ENCODE measurements at places on chromosomes 6 and 20. TPM values are rescaled to one million over a fixed set of nuclear protein-coding genes. Genes with fewer than 3 reads are reported as not detected.

DNA sequence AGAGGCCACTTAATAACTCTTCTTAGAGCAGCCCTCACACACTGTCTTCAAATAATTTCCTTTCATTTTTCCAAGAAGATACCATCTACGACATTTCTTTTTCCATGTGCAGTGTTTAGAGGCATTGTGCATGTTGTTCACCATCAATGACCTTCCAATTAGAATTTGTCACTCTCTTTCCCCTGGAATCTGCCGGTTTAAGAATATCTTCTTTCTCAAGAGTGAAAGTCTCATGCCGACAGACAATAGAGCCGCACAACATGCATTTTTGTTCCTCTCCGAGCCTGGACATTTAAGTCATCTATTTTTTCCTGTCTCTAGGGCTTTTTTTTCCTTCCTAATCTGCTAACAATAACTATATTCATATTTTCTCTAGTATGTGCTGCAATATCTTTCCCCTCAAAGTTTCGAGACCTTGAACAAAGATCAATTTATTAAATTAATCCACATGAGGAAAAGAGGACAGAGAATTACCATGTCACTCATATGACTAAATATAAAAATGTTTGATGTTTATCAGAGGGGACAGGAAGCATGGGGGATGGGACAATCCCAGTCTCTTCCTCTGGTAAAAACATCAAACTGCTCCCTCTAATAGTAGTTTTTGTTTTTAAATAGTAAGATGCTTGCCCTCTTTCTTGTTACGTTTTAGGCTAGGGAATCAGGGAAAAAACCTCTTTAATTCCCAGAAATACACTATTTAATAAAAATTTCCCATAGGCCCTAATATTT, 893.4 kb downstream of the C6orf118 start:
- H3K27ac ChIP-seq, result no peak overlapping the region
- no peak for DNase-seq
- no peak overlapping the region for H3K4me3 ChIP-seq
- no peaks in the 10 kb centered on the region for H3K4me1 ChIP-seq
- H3K27me3 ChIP-seq, result no peaks in the 10 kb centered on the region
- no peaks in the 10 kb centered on the region for H3K36me3 ChIP-seq

DNA sequence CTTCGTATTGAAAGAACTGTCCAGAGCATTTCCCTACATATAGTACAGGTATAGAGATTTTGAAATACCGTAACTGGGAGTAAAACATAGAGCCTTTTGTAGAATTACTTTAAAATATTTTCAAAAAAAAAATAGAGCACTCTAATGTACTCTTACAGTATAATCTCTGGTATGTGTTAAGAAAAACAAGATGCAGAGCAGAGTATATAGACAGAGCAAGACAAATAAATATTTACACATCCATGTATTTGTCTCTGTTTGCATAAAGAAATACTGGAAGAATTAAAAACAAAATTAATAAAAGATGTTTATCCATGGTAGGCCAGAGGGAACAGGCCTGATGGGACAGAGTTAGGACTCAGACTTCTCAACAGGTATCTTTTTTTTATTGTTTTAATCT, 28.0 kb upstream of the SUMO4 start:
- no peak overlapping the region for H3K4me3 ChIP-seq
- no peaks in the 10 kb centered on the region for H3K36me3 ChIP-seq
- no peak overlapping the region for H3K27ac ChIP-seq
- H3K4me1 ChIP-seq, result no peaks in the 10 kb centered on the region

DNA sequence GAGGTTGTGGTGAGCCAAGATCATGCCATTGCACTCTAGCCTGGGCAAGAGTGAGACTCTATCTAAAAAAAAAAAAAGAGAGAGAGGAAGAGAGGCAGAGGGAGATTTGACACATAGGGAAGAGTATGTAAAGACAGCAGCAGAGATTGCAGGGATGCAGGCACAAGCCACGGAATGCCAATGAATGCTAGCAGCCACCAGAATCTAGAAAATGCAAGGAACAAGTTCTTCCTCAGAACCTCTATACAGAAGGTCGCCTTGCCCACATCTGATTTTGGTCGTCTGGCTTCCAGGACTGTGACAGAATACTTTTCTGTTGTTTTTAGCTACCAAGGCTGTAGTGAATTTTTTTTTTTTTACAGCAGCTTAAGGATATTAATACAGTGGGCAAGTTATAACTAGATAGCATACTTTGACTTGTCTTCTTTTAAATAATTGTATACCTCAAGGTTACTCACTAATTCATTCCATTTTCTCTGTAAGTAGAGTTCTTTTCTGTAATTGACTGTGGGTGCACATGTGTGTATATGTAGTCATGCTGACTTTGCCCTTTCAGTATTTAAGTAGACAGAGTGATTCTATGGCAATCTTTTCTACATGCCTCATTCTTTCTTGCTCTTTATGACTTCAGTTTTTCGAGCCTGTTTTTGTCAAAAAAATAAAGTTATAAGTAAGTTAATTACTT, 402.2 kb downstream of the GJA1 start:
- no peaks in the 10 kb centered on the region for H3K4me1 ChIP-seq
- no peak overlapping the region for H3K27ac ChIP-seq
- no peaks in the 10 kb centered on the region for H3K27me3 ChIP-seq
- peak; percentile 15 for DNase-seq
- H3K4me3 ChIP-seq, result no peak overlapping the region

DNA sequence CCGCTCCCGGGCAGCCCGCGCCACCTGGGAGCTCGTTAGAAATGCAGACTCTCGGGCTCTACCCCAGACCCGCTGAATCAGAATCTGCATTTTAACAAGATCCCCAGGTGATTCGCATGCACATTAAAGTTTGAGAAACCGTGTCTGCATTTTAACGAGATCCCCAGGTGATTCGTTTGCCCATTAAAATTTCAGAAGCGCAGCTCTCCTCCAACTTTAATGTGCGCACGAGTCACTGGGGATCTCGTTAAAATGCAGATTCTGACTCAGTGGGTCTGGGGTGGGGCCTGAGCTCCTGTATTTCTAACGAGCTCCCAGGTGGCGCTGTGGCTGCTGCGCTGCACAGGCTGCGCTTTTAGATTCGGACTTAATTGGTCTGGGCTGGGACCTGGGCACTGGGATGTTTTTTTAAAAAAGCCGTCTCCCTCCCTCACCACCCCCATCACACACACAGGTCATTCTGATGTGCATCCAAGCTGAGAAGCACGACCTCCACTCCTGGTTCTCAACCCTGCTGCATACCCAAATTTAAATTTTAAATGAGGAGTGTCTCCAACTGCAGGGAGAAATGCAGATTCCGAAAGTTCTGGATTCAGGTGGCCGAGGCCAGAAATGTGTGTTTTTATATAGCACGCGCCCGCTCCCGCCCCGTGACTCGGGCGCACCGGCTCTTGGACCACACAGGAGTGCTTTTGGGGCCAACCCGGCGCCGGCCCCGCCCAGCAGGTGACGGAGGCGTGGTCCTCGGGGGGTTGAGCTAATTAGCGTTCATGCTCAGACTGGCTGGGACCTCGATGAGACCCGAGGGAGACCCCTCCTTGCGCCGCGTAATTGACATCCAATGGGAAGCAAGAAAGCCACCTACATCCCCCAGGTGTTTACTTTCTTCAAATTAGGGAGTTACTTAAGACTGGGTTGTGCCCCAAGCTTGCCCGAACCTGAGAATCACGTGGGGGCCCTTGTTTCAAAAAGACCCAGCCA, 85.8 kb downstream of the ZFP64 start:
- H3K4me1 ChIP-seq, result no peaks in the 10 kb centered on the region
- H3K27me3 ChIP-seq, result no peaks in the 10 kb centered on the region
- H3K27ac ChIP-seq, result no peak overlapping the region
- H3K4me3 ChIP-seq, result peak overlapping the region; percentile 64
- no peaks in the 10 kb centered on the region for H3K36me3 ChIP-seq

- no peaks in the 10 kb centered on the region for H3K36me3 ChIP-seq
- H3K4me1 ChIP-seq, result no peaks in the 10 kb centered on the region
- no peak overlapping the region for H3K27ac ChIP-seq
- H3K27me3 ChIP-seq, result no peaks in the 10 kb centered on the region
- no peak overlapping the region for H3K4me3 ChIP-seq
Measured at GRCh38 chr6:8705435-8706020, 270.2 kb upstream of the SLC35B3 start.

GRCh38 chr20:52536040-52536439, 344.5 kb upstream of the ZFP64 start:
- H3K36me3 ChIP-seq, result no peaks in the 10 kb centered on the region
- H3K27ac ChIP-seq, result no peak overlapping the region
- no peaks in the 10 kb centered on the region for H3K27me3 ChIP-seq
- no peak for DNase-seq
- H3K4me1 ChIP-seq, result no peaks in the 10 kb centered on the region

DNA sequence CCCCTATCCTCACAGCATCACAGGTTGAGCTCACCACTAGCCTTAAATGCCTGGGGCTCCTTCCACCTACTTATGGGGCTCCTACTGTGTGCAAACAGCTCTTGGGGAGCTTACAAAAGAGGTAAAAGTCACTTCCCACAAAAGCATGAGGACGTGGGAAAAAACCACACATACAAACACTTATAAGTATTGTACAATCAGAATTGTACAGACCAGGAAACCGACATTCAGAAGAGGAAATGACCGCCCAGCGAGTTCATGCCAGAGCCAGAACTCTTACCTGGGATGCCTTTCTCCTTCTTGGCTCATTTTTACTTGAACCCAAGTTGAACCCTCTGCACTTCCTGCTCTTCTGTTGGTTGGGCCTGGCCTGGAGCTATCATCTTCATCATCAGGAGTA, 6.3 kb upstream of the PPP1R16B start:
- H3K4me1 ChIP-seq, result no peaks in the 10 kb centered on the region
- no peak overlapping the region for H3K27ac ChIP-seq
- peaks cover under 1% of the 10 kb centered on the region for H3K27me3 ChIP-seq
- DNase-seq, result no peak

- no peak overlapping the region for H3K4me3 ChIP-seq
- H3K27ac ChIP-seq, result no peak overlapping the region
- DNase-seq, result no peak
- H3K4me1 ChIP-seq, result no peaks in the 10 kb centered on the region
- no peaks in the 10 kb centered on the region for H3K36me3 ChIP-seq
Measured at GRCh38 chr6:36698196-36698595, 570 bp downstream of the RAB44 start.

FNDC11 gene
- total RNA-seq, result 1.0 TPM

FOXQ1 gene
- 2.0 TPM for total RNA-seq

GRCh38 chr20:37354210-37355195, 8.6 kb downstream of the SRC start:
- H3K4me3 ChIP-seq, result no peak overlapping the region
- H3K4me1 ChIP-seq, result peaks cover 7% of the 10 kb centered on the region

- H3K36me3 ChIP-seq, result no peaks in the 10 kb centered on the region
- H3K4me1 ChIP-seq, result peaks cover 4% of the 10 kb centered on the region
- DNase-seq, result peak; percentile 32
- H3K27me3 ChIP-seq, result peaks cover 1% of the 10 kb centered on the region
Measured at GRCh38 chr20:34824806-34825529, 483 bp downstream of the NCOA6 start.

GRCh38 chr6:163460307-163460782, 45.8 kb downstream of the QKI start:
- no peaks in the 10 kb centered on the region for H3K27me3 ChIP-seq
- peak overlapping the region; percentile 68 for H3K27ac ChIP-seq
- peaks cover 22% of the 10 kb centered on the region for H3K4me1 ChIP-seq

HDGFL1 gene
- not detected for total RNA-seq

GRCh38 chr6:2655844-2656433, 94.8 kb downstream of the MYLK4 start:
- H3K27ac ChIP-seq, result no peak overlapping the region
- no peaks in the 10 kb centered on the region for H3K27me3 ChIP-seq
- DNase-seq, result no peak

GRCh38 chr6:130140084-130140483, 82.7 kb downstream of the SAMD3 start:
- H3K4me1 ChIP-seq, result no peaks in the 10 kb centered on the region
- no peaks in the 10 kb centered on the region for H3K36me3 ChIP-seq
- no peaks in the 10 kb centered on the region for H3K27me3 ChIP-seq

KIF6 gene
- total RNA-seq, result 0.83 TPM

FLOT1 gene
- total RNA-seq, result 136 TPM

RNF39 gene
- not detected for total RNA-seq

CTCFL gene
- not detected for total RNA-seq

DNA sequence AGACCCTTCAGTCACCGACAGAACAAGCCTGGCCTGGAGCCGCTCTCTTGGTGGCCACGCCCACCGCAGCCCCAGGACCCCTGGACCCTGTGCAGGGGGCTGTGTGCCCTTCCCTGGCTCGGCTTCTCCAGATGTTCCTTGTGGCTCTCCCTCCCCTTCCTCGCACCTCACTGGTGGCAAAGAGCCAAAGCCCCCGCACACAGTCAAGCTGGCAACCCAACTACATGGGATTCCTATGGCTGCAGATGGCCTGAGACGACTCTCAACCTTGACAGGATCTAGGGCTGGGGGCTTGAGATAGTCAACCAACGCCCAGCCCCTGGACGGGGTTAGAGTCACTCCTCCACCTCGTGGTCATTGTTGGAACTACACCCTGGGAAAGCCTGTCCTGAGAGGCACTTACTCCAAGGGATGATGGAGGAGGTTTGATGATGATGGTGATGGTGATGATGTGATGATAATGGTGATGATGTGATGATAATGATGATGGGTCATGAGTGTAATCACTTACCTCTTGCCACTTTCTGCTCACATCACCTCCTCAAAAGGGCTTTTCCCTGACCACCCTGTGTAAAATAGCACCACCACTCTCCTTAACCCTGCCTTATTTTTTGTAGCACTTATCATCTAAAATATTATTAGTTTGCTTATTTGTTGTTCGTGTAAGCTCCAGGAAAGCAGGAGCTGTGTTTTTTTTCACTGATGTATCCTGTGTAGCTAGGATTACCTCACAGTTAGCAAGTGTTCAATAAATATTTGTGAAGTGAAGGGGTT, 278.4 kb downstream of the LRFN2 start:
- peak; percentile 4 for DNase-seq
- H3K27ac ChIP-seq, result no peak overlapping the region
- H3K36me3 ChIP-seq, result no peaks in the 10 kb centered on the region
- H3K4me1 ChIP-seq, result no peaks in the 10 kb centered on the region
- H3K4me3 ChIP-seq, result no peak overlapping the region
- H3K27me3 ChIP-seq, result no peaks in the 10 kb centered on the region

DEFB124 gene
- total RNA-seq, result not detected

- peaks cover 4% of the 10 kb centered on the region for H3K36me3 ChIP-seq
- DNase-seq, result no peak
- H3K4me1 ChIP-seq, result no peaks in the 10 kb centered on the region
- no peaks in the 10 kb centered on the region for H3K27me3 ChIP-seq
- H3K4me3 ChIP-seq, result no peak overlapping the region
- H3K27ac ChIP-seq, result no peak overlapping the region
Measured at GRCh38 chr6:17621003-17621402, 20.9 kb downstream of the FAM8A1 start.

DEFB121 gene
- not detected for total RNA-seq

All from fibroblast of lung (primary cell).